Activated T-helper 1 cell treated with anti-CD3 and anti-CD28 coated beads, Interleukin-2, amount 50 U/mL, for 16 hours (primary cell): ENCODE measurements at places on chromosomes 6 and 20.

GRCh38 chr6:169289619-169290339 is 36.1 kb upstream of the THBS2 start:
- no peak for DNase-seq

DNA sequence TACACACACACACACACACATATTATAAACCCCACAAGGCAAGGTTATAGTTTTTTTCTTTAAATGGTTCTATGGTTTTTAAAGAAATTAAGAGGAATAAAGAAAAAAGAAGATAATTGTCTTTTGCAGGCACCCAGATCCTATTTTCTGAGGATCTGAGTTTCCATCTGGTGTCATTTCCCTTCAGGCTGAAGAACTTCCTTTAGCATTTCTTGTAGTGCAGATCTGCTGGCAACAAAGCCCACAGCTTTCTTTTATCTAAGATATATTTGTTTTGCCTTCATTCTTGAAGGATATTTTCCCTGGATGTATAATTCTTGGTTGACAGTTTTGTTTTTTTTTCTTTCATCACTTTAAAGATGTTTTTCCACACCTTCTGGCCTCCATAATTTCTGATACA is 57.6 kb upstream of the PMEPA1 start:
- no peak for DNase-seq

- no peak for DNase-seq
These were observed 27.0 kb upstream of the ZFAND3 start for GRCh38 chr6:37792457-37793033.

DNA sequence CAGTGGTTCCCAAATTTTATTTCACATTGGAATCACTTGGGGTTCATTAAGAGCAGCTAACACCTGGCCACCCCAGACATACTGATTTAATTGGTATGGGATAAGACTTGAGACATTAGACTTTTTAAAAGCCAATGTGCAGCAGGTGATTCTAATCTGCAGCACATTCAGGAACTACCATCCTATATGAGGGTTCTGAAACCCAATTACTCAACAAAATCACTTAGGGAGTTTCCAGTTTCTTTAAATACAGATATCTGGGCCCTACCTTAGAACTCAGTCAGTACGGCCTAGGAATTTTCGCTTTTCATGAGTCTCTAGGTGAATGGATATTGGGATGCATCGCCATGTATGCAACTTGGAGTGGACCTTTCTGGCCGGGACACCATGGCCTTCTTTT is 24.0 kb upstream of the L3MBTL3 start:
- DNase-seq, result no peak

GRCh38 chr6:81981812-81982211 is 229.3 kb upstream of the TENT5A start:
- no peak for DNase-seq

DNA sequence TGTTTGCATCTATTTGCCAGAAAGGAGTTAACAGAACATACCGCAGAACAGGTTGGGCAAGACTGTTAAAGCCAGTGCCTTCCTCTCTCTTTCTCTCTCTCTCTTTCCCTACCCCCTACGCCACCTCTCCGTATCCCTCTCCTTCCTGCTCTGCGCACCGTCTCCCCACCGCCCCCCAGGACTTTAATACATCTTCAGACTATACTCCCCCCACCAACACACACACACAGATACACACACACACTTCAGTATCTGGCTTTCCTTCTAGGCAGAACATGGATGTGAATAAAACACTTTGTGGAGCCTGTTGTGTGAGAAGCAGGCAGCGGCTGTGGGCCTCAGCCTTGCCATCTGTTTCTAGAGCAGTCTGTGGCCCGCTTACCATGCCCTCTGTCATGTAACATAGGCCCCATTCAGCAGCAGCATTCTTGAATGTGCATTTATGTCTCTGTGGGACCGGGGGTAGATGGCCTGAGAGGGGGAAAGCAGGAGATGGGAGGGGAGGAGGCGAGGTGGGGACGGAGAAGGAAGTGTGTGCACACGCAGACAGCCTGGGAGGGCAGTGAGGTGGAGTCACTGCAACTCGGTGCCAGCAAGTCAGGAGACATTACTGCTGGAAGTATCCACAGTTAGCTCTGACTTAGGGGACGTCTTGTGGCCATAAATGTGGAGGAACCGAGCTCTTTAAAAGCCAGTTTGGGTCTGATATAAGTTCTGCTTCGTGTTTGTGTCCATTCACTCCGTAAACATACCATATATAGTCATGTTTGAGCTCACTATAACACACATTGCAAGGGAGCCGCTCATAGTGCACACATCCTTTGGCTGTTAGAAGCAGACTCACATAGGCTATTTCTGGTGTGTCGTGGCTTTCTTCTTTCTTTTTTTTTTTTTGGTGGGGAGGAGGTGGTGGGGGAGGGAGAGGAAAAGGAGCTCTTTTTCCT is 38.4 kb downstream of the RREB1 start:
- DNase-seq, result no peak

- DNase-seq, result no peak
These were observed 51.9 kb downstream of the ERMARD start for GRCh38 chr6:169803271-169803811.

DNA sequence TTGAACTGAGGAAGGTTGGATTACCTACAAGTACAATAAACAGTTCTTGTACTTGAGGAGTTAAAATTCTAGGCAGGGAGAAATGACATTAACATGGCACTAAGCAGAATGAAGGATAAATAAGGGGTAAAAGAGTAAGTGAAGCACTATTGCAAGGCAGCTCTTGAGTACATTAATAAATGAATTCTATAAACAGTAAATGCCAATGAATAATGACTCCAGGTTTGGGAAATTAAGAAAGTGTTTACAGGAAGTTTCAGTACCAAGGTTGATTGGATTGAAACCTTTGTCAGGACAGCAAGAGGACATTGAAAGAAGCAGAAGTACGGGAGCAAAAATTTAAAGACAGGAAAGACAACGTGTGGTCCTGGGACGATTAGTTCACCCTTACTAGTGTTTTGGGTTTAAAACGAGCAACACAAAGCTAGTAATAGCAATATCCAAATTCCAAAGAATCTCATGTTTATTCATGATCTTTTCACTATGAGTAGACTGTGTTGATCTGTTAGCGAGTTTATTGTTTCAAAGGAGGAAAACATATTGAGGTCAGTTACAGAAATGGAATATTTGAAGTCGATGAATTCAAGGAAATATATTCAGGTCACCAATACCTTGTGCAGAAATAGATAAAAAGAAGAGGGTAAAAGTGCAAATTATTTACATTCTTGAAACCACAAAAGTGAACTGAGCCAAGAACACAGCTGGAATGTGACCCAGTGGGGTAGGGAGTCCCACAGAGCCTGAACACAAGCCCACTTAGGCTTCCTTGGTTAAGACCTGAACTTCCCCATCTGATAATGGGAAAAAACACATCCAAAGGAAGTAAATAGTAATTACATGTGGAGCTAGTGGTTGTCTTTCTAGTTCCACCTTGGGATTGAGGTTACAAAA is 80.8 kb downstream of the MKKS start:
- no peak for DNase-seq

GRCh38 chr20:35007413-35007812 is 51.7 kb downstream of the MYH7B start:
- no peak for DNase-seq

DNA sequence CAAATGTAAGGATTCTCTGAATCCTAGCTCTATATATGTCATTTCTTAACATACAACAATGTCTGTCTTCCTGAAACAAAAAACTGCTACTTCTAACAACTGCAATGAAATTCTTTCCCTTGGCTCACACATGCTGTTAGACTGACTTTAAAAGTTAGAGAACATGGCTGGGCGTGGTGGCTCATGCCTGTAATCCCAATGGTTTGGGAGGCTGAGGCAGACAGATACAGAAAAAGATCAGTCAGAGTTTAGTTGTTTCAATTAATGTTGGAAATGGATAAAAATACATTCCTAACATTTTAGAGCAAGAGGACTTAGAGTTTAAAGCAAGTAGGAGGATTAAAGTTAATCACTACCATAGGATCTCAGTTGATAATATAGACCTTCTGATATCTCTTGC is 28.7 kb upstream of the KIAA1586 start:
- no peak for DNase-seq

DNA sequence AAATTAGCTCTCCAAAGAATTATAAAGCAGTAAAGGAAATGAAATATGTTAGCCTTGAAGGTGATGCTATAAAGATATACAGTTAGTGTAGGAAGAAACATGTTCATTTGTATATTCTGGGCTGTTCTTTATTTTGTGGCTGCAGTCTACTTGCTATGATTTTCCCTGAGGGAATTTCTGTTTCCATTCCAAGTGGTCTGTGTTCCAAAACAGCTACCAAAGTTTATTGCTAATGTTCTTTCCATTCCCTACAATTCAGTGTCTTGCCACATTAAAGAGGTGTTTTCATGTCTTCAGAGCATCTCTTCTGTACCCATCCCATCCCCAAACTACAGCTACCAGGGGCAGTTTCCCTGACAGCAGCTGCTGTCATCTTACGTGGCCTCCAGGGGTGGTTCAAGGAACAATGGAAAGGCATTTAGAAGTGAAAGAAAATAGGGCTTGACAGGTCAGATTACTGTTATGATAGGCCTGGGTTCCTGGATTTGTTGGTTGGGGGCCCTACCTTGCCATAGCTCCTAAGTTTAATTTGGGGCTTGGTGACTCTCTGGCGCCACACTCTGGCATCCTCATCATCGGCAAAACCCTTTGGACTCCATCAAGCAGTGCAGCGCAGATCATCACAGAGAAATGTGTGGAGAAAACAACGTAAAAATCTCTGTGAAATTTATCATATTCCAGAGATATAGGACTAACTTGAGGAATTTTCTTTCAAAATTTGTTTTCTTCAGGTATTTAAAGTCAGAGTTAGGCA is 33.8 kb upstream of the AIG1 start:
- DNase-seq, result peak; percentile 26

GRCh38 chr20:51562332-51563173 is 20.0 kb upstream of the NFATC2 start:
- no peak for DNase-seq

DNA sequence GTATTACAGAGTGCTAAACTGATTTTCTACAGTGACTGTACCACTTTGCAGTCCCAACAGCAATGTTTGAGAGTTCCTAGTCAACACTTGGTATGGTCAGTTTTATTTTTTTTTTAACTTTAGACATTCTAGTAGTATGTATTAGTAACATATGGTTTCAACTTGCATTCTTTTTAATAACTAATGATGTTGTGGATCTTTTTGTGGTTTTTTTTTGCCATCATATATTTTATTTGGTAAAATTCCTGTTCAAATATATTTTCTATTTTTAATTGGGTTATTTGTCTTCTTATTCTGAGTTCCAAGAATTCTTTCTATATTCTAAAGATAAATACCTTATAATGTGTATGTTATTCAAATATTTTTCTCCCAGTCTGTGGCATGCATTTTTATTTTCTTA is 189.4 kb upstream of the ECI2 start:
- DNase-seq, result no peak

- no peak for DNase-seq
These were observed 64.8 kb downstream of the HCRTR2 start for GRCh38 chr6:55239099-55239498.

- no peak for DNase-seq
These were observed 32.9 kb downstream of the FILIP1 start for GRCh38 chr6:75460681-75461080.

- no peak for DNase-seq
These were observed 20.1 kb downstream of the B4GALT5 start for GRCh38 chr20:49693435-49694171.

- DNase-seq, result no peak
These were observed 927 bp downstream of the IL20RA start for GRCh38 chr6:137043710-137044365.

DNA sequence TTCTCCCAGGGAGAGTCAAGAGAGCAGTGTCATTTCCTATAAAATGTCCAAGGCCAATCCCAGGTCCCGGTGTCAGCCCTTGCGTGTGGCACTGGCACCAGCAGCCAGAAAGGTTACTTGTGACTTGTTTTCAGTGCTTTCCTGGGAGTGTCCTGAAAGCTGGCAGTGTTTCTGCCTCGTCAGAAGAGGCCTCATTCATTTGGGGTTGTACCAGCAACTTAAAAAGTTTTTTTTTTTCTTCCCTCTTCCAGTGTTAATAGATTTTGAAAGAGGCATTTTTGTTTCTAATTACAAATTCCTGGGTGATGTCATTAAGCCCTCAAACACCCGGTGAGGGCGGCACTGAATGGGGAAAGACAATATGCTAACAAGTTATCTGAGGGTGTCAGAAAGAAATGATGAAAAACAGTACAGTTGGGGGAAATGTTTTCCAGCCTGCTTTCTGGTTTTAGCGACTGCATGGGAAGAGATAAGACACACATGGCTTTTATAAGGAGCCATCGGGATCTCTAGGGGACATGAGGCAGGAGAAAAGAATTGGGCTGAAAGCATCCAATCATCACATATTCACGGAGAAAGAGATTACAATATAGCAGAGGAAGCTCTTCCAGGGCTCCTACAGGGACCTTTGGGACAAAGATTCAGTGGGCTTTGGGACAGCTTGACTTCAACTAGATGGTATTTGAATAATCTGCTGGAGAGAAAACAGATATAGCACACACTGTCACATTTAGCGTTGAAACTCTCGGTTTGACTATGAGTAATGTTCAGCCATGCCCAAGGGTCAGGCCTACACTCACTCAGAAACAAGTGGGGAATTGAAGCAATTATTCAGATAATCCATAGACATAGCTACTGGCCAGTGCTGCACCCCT is 153.0 kb downstream of the BCAS1 start:
- DNase-seq, result no peak

GRCh38 chr6:111662794-111663593 is 57.3 kb upstream of the TRAF3IP2 start:
- DNase-seq, result no peak

DNA sequence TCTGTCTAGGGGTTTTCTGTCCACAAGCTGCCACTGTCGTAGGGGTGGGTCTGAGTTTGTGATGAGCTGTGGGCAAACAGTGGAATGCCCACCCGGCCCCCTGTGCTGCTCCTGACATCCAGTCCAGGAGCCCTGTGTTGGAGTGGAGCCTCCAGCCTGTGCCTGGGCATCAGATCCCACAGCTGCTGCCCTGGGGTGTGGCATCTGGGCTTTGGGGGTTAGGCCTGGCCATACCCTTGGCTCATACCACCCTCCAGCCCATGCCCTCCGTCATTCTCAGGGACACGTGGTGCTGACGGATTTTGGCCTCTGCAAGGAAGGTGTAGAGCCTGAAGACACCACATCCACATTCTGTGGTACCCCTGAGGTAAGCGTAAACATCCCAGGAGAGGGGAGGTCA is 12.9 kb downstream of the SGK2 start:
- no peak for DNase-seq

DNA sequence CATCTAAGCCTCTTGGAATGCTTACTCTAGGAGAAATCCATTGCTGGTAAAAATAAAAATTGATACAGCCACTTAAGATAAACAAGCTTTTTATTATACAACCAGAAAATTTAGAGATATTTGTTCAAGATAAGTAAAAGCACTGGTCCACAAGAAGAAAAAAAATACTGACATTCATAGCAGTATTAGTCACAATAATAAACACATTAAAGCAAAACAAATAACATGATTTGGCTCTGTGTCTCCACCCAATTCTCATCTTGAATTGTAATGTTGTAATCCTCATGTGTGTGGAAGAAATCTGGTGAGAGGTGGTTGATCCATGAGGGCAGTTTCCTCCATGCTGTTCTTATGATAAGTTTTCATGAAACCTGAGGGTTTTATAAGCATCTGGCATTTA is 1093.5 kb upstream of the ADGRB3 start:
- DNase-seq, result no peak
